ENCODE measurements at places on chromosomes 6 and 20.

- DNase-seq: no peak
These were observed 97.8 kb upstream of the HDAC2 start for GRCh38 chr6:114068771-114069170.

- DNase-seq: no peak
These were observed 465.3 kb downstream of the CBLN4 start for GRCh38 chr20:55540013-55540412.

GRCh38 chr6:41656002-41656691 is 17.9 kb downstream of the MDFI start:
- DNase-seq: no peak

- DNase-seq: no peak
These were observed 68.7 kb upstream of the TAB2 start for GRCh38 chr6:149248693-149249369.

DNA sequence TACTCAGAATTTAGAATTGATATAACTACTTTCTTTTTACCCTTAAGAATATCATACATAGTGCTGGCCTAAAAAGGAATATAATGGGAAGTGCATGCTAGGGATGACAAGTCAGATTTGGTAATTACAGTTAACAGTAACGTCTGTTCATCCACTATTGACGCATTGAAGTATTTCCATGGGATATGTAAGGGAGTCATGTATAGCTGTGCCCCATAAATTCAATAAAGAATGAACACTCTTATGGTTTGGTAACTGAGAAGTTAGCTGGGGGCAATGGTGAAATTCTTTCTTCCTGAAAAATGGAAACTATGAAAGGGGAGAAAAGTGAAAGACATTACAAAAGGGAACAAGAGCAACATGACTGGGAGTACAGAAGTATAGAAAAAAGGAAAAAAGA is 2.6 kb upstream of the COL19A1 start:
- no peak for DNase-seq

All from GM12892 (cell line).